ENCODE measurements at places on chromosomes 6 and 20.

GRCh38 chr20:13701486-13701885 is 62.8 kb upstream of the TASP1 start:
- no peak for DNase-seq

DNA sequence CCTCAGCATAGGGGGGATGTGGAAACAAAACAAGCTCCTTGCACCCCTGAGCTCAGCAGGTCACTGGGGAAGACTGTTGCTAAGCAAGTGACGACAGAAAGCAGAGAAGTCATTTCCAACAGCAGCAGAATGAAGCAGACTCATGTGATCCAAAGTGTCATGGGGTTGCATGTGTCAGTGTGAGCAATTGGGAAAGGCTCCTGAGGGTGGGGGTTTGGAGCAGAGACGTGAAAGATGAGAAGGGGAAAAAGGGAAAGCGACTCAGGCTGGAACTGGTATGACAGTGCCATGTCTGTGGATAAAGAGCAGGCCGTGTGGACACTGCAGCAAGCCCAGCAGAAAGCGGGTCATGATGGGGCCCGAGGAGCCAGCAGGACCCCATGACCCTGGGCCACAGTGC is 363.9 kb downstream of the PREX1 start:
- DNase-seq: no peak

GRCh38 chr20:45841407-45842129 is 8.0 kb downstream of the SNX21 start:
- no peak for DNase-seq

DNA sequence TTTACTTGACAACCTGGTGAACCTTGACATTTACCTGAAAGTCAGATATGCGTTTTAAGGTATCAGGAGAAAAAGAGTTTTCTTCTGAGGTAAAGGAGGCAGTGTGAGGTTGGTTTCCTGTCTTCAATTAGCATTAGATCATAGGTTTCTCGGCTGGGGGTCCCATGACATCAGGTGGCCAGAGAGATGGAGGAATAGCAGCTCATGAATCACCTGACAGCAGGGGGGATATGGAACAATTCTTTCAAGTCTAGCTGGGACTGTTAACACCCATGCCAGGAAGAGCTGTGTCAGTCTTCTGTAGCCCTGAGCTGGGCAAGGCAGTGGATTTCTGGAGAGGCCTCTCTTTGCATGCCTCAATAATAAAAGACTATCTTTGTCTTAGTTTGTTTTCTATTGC is 108.0 kb upstream of the TMEM170B start:
- no peak for DNase-seq

- no peak for DNase-seq
Observed at GRCh38 chr6:147742440-147742839, 233.9 kb downstream of the SAMD5 start.

DNA sequence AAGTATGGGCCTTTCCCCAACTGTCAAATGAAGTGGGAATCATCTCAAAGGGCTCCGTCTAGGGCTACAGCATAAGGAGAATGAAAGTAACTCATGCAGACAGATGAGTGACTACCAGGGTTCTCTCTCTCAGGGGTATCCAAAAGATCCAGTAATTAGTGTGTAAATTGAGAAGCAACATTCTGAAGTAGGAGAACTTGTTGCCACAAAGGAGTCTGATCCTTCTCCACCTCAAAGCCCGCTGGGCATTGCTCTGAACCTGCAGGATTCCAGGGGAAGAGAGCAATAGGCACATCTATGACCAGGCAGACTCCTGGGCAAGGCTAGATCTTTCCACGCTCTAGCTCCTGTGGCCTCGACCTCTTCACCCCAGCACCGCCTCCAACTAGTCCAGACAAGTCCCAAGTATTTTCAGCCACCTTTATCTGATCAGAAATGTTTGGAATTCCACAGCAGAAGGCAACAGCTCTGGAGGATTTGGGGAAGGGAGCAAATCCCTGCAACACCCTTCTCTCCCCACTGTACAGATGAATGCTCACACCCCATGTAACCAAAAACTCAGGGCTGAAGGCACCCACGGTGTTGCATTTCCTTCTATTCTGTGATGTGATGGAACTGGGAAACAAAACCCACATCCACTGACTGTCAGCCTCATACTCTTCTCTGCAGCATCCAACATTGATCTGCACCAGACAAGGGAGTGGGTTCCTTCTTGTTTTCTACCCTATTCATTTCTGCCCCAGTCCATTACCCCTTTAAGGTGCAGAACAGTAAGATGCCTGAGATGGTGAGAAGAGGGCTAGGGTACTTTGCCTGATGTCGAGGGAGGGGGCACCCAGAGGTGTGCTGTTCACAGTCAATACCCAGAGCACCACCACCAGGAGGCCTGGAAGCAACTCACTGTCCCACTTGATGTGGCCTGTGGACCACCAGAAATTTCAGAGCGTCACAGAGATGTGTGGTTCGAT is 41.0 kb downstream of the COX4I2 start:
- no peak for DNase-seq

- no peak for DNase-seq
Observed at GRCh38 chr6:156851454-156851921, 74.3 kb downstream of the ARID1B start.

- no peak for DNase-seq
Observed at GRCh38 chr20:11912013-11912658, 5.6 kb upstream of the BTBD3 start.

GRCh38 chr20:23143986-23144690 is 58.0 kb upstream of the CD93 start:
- no peak for DNase-seq

DNA sequence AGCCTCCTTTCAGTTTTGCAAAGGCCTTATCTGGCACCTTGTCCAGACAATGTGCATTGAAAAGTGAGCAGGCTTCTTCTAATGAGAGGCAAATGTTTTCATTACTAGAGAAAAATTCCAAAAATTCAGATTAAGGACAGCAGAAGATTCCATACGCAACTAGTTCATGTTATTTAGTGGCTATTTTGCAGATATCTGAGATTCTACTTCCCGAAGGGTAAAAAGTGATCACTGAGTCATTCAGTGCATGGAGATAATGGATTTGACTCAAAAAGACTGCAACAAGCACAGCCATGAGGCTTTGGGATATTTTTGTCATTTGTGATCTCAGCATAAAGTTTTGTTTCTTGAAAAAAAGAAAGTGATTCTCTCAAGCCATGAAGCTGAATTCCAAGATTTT is 29.9 kb downstream of the METTL24 start:
- no peak for DNase-seq

DNA sequence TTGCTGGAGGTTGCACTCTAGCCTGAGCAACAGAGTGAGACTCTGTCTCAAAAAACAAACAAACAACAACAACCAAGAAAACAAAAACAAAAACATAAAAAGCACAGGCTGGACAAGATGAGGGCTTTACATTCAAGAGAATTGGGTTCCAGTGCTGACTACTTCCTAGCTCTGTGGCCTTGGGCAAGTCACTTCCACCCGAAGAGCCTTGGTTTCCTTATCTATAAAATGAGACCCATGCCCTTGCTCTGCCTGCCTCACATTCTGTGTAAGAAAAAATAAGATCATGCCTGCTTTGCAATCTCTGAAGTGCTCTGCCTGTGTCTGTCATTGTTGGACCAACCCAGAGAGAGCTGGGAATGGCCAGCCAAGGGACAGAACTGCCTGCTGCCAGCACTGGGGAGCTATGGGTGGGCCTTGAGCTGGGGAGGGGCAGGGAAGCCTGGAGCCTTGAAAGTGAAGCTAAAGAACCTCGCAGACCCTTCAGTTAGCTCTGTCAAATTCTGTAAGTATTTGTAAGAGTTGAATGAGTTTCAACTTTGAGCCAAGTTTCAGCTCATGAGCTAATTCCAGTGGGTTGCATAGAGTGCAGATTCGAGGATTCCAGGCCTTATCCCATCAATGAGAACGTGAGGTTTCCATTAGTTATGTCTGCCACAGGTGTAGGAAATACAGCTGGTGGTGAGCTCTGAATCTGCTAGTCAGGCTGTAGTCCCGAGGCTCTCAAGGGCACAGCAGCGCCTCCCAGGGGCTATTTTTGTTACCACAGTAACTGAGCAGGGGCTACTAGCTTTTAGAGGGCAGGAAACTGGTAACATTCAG is 93.2 kb downstream of the DLGAP4 start:
- peak; percentile 6 for DNase-seq

DNA sequence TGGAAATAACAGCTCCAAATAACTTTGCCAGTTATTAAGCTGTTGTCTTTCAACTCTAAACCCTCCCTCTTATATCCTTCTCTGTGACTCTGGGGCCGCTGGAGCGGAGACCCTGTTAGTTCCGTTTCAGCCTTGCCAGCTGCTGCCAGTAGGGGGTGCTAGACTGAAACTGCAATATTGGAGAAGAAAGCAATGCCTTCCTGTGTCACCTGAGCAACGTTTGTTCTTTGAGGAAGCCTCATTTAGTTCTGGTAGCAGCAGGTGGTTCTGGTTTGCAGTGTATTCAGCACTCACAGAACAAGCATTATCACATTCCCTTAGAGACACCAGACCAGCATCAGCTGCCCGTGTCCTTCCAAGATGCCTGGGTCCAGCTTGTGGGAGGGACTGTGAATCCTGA is 22.9 kb upstream of the JAG1 start:
- no peak for DNase-seq

GRCh38 chr20:23049201-23050075 is at the start of gene THBD:
Gene THBD, minus strand, starts transcription at chr20:23049672. Its CDS starts 168 bp downstream, at chr20:23049504.
- DNase-seq: no peak

DNA sequence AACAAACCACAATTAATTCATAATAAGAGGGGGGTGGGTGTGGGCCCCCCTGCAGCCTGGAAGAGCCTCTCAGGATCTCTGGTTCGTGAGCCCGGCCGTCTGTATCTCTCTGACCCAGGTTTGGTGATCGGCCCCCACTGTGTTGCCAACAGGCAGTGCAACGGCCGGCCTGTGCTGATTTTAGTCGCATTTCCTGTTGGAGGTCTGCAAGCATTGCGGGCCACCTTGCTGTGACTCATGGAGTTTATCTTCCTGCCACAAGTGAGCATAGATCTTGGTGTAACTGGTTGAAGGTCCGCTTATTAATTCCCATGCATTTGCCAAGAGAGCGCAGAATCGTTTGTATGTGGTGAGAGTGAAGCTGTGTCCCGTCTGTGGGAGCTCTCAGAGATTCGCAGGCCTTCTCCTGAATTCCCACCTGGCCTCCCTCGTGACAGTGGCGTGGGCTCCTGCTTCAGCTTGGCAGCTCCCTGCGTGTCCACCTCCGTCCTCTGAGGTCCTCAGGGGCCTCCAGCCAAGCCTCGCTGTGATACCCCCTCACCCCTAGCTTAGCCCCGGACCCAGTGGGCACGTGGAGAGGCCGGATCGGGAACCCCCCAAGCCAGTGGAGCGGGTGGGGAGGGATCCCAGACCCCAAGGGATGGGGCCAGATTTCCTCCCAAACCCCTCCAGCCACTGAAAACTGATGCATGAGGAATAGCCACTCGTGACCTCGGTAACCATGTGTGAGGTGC is 269.8 kb downstream of the CDH4 start:
- no peak for DNase-seq

- no peak for DNase-seq
Observed at GRCh38 chr6:150696190-150696589, 96.5 kb downstream of the PLEKHG1 start.

GRCh38 chr6:143449714-143450452 is 612 bp downstream of the ADAT2 start:
- peak; percentile 0 for DNase-seq

GRCh38 chr6:53309901-53310300 is 38.8 kb downstream of the ELOVL5 start:
- DNase-seq: no peak

- DNase-seq: no peak
Observed at GRCh38 chr6:148221196-148221979, 121.2 kb upstream of the SASH1 start.

DNA sequence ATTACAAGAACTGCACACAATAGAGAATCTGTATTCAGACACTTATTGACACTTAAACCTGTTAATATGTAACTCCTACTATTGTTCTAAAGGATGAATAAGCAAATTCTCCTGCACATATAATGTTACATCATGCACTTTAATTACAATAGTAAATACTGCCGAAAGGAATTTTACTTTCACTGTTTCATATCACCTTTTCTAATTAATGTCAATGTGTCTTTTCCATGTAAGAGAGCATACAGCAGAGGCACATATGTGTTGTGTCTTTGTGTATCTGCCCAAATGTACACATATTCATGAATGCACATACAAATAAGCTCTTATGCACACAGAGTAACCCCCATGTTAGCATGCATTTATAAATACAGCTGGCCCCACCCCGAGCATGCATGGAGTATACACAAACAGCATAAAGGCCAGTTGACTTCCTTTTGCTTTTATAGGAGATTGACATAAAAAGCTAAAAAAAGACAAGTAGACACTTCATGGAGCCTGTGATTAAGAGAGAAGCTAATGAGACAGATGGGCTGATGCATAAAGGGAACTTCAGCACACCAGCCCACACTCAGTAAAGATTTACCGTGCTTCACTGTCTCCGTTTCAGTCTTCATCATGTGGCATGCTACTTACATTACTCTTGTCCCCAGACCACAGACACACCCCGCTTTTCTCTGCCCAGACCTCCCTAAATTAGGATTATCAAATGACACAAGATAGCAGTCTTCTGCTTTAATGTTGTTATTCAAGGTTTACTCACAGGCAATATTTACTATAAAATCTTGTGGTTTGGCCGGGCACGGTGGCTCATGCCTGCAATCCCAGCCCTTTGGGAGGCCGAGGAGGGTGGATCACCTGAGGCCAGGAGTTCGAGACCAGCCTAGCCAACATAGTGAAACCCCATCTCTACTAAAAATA is 184.6 kb downstream of the ATXN1 start:
- DNase-seq: no peak

GRCh38 chr6:50925981-50926380 is 107.3 kb downstream of the TFAP2B start:
- no peak for DNase-seq

DNA sequence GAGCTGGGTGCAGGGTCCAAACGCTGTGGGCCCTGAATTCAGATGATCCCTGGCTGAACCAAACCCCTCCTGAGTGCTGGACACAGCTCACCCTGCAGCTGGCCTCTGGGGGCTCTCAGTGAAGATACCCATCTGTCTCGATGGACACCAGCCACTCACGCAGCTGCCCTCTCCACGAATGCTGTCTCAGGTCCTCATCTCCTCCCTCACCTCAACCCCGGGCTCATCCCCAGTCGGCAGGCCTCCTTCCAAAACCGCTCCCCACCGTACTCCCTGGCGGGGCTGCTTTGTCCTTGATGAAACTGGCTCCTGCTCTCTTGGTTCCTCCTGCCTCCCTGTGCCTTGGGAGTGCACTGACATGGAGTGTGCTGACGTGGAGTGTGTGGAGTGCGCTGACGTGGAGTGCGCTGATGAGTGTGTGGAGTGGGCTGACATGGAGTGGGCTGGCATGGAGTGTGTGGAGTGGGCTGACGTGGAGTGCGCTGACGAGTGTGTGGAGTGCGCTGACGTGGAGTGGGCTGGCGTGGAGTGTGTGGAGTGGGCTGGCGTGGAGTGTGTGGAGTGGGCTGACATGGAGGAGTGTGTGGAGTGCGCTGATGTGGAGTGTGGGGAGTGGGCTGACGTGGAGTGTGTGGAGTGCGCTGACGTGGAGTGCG is 4.1 kb upstream of the YTHDF1 start:
- no peak for DNase-seq

DNA sequence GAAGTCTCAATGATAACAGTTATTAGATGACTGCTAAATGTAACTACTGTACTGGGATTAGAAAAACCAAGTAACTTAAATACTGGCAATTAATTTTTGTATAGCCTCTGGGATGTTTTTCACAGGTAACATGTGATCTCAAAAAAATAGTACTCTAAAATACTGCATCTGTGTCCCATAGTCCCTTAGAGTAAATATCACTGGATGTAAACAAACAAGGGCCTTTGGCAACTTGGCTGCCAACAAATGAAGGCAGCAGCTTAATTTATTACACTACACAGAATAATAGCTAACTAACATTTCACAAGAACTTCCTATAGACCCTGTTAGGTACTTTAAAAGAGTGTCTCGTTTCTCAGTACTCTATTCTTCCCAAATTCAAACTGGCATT is 14.0 kb downstream of the ARHGAP18 start:
- DNase-seq: no peak

- no peak for DNase-seq
Observed at GRCh38 chr20:24297993-24298392, 171.4 kb upstream of the SYNDIG1 start.
